ENCODE measurements at places on chromosomes 4 and X.

DNA sequence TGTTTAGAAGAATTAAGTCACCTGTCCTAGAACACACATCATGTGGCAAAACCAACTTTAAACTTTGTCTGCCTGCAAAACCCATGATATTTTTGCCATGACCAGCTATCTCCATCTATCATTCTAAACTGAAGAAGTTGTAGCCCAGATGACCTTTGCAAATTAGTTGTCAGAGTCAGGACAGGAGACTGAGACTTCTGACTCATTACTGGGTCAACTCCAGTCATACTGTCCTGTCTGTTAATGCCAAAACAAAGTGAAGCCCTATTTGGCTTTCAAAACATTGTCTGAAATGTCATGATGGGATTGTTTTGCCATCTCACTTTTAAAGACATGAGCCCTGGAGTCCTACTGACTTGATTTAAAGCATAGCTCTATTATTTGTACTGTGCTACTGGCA, 365.7 kb upstream of the CPEB2 start:
- no peak for DNase-seq

- no peak for DNase-seq
Measured at GRCh38 chr4:15444879-15445547, 17.2 kb downstream of the C1QTNF7 start.

DNA sequence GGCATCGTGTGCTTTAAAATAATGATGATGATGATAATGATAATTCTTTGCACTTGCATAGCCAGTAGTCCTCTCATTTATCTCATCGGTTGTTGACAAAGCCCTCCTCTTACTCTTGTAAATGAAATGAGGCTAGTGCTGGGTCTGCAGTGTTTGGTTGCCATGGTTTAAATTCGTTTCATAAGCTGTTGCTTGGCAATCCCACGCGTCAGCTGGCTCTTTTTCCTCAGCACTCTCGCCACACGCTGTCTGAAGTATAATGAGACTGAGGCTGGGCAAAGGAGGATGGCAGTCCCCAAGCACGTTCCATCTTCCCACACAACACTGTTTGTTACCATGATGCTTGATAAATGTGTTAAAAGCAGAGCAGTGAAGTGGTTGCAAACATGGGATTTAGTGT, 15.5 kb downstream of the PAGE4 start:
- no peak for DNase-seq

GRCh38 chrX:52934704-52935469, 23.4 kb downstream of the FAM156A start:
- DNase-seq = peak; percentile 86

- no peak for DNase-seq
Measured at GRCh38 chr4:181821039-181822004, 421.9 kb upstream of the TENM3 start.

DNA sequence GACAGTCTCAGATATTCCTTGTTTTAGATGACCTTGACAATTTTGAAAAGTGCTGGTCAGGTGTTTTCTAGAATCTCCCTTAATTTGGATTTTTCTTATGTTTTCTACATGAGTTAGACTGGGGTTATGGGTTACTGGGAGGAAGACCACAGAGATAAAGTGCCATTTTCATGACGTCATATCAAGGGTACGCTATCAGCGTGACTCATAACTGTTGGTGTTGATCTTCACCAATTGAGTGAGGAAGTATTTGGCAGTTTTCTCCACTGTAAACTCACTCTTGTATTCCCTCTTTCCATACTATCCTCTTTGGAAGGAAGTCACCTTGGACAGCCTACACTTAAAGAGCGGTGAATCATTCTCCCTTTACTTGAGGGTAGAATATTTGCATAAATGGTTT, 56.9 kb downstream of the MAGEC1 start:
- no peak for DNase-seq

GRCh38 chrX:153922932-153923857, 2.9 kb downstream of the ARHGAP4 start:
- peak; percentile 20 for DNase-seq

DNA sequence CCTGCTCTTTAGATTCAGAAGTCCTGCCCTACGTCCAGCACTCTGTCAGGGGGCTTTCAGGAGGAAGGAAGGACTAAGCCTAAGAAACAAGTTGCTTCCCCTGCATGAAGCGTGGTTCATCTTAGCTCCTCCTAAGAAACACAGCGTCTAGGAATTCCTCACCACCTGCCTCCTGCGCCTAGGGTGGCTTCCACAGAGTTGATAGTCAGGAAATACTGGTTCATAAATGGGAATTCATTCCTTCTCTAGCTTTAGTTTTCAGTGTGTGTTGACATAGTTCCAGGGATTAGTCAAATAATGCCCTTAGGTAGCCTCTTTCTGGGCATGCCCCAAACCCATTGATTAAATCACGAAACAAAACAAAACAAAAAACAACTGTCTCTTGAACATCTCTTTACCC, 1.7 kb upstream of the MXRA5 start:
- no peak for DNase-seq

GRCh38 chrX:21373001-21373400, 1.2 kb upstream of the CNKSR2 start:
- DNase-seq = no peak

- DNase-seq = no peak
Measured at GRCh38 chrX:154408659-154409221, 314 bp downstream of the DNASE1L1 start.

DNA sequence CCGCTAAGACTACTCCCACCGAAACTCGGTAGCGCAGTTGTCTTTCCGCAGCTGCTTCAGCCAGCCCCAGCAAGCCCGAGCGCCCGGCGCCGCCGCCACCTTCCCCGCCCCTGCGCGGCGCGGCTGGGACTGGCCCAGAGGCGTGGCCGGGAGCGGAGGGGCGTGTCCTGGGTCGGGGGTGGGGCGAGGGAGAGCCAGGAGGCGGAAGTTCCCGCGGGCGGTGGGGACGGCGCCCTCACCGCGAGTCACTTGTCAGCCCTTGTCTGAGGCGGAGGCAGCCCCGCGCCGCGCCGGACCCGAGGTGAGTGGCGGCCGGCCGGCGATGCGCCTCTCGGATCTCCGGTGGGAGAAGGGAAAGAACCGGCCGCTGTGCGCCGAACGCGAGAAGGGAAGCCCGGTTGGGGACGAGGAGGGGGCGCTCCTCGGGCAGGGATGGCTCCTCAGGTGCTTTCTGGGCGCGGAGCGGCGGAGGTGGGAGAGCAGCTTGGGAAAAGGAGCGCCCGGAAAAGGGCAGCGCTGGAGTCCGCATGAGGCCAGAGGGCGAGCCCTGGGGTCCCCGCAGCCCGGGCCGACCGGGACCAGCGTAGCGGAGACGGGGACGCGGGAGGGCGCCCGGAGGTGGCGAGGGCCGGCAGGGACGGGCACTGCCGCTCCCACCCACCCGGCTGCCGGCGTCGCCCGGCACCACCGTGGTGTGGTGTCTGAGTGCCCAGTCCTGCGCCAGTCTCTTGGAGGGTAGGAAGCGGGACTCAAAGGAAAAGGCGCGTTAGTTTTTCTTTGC, at the start of gene PDLIM5:
Gene PDLIM5 (plus strand): TSS at position 248 of the 781 bp plus-strand sequence. CDS start 3,347 bp downstream, outside the sequence.
- DNase-seq = peak; percentile 43

- DNase-seq = no peak
Measured at GRCh38 chr4:105191621-105192210, 45.0 kb downstream of the TET2 start.

DNA sequence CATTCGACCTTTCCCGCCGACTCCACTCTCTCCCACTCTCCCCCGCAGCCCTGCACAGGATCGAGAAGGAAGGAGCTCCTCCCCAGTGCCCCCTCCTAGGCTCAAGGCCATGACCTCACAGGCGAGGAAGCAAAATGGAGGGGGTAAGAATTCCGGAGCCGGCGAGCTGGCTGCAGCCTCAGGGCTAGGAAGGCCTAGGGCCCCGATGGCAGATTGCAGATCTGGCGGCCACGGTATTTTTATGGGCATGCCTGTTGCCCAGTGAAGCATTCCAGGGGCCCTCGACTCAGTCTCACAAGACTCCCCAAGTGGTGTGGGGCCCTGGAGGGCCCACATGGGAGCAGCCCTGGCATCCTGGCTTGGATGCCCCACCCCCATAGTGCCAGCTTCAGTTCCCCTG, 942 bp upstream of the L1CAM start:
- no peak for DNase-seq

DNA sequence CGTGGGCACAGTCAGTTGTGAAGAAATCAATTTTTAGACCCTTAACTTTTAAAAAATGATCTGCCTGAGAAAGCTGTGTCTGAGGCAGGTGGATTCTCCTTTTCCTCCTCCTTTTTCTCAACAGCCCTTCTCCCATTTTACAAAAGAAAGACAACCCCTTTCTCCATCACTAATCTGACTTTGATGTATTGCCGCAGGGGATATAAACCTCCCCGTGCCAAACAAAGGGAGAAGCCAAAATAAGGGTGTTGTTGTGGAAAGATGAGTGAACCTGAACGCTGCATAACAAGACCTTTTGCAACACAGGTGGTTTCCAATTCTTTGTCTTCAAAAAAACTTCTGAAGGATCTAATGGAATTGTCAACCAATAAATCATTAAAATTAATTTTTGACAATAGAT, 8.4 kb upstream of the FHL1 start:
- DNase-seq = no peak

DNA sequence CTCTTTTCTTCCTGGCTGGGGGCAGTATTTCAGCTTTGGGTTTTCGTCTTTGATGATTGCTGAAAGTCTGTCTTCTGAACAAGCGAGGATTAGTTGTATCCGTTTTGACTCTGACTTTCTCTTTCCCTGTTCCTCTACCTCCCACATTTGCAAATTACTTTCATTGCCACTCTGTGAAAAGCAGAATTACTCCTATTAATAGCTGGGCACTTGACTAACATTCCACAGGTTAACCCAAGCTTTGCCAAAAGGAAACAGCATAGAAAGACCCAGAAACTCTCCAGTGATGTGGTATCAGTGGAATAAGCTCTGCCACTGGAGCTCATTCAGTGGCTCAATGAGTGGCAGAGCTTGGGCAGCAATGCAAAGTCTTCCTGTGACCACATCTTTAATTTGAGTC, 238.9 kb downstream of the PALLD start:
- no peak for DNase-seq

GRCh38 chr4:156771171-156771837, 200.3 kb downstream of the PDGFC start:
- no peak for DNase-seq

GRCh38 chr4:86778175-86778574, 71.0 kb downstream of the SLC10A6 start:
- no peak for DNase-seq

- no peak for DNase-seq
Measured at GRCh38 chrX:135489542-135489941, 30.9 kb upstream of the INTS6L start.

GRCh38 chr4:62399242-62399641, 1199.1 kb downstream of the ADGRL3 start:
- no peak for DNase-seq

GRCh38 chr4:147833254-147833653, 101.4 kb downstream of the ARHGAP10 start:
- DNase-seq = no peak

GRCh38 chr4:8251110-8251883, 18.3 kb upstream of the HTRA3 start:
- no peak for DNase-seq

DNA sequence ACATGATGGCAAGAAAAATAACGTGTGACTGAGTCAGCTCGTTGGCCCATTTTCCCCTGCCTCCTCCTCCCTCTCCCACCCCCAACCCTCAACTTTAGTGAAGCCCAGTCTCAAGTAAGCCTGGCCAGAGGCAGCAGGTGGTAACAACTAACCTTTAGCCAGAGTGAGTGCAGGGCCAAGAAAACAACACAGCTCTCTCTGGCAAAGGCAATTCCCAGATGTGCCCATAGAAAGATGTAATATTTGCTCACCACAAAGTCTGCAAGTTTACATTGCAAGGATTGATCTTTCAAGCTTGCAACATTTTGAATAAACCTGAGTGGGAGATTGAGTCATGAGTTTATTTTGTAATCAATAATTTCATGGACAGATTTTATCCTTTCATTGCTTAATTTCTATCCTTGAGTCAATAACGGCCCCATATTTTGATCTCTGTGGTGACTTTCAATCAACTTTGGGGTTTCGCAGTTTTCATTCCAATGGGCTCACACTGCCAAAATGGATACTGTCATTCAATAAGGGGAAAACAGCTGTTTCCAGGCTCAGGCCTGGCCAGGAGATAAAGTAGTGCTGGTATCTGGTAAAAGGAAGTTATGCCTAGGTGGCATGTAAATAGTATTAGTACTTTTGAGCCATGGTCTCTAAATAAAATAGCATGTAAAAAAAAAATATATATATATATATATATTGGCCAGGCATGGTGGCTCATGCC, 130.7 kb upstream of the TMEM164 start:
- peak; percentile 90 for DNase-seq

DNA sequence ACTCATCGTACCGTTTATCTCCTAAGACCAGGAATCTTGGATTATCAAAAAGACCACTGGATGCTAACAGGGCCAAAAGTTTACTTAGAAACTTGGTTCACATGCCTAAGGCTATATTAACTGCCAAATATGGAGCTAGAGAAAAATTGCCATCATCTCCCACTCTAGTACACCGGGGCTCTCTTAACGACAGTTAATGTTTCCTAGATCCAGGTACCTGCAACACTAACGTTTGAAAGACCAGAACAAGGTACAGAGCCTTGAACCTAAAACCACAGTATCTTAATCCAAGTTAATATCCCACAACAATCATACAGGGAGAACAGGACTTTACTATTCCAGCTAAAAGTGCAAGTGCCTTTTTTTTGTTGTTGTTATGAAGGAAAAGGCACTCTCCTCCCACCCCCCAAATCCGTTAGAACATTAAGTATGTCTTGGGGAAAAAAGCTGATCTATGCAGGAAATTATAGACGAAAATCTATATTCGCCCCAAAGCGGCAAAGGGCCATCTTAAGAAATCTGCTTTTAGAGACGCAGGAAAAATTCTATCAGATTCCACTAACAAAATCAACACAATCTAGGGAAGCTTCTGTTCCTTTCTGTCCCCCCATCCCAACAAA, 1.3 kb downstream of the G3BP2 start:
- DNase-seq = no peak

- no peak for DNase-seq
Measured at GRCh38 chr4:15990570-15991285, 27.8 kb upstream of the FGFBP2 start.

DNA sequence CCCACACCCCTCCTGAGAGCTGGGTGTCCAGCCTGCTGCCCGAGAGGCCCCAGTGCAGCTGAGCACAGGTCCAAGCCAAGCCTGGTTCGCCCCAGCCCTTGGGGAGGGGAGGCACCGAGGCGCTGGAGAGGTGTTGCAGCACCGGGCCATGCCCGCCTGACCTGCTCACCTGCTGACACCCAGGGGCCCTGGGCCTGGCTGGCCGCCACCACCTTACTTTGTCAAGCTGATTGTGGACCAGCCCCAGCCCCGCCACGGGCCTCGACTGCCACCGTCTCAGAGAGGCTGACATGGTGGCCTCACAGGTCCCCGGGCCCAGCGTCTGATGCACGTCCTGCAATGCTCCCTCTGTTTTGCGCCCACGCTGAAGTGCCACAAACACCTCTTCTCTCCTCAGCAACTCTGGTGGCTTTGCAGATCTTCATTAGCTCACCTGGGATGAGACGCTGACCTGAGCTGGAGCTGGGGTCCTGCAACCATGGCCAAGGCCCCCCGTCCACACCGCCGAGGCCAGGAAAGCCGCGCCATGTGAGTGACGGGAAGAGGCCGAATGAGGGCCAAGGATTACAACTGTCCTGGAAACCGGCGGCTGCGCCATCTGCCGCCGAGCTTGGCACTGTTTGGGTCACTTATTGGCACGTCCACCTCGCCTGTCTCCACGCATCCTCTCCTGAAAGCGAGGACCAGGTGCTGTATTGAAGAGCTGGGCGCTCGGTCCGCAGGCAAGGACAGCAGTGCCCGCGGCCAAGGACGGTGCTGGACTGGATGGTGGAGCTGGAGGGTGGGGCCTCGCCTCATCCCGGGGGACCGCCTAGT, 7.6 kb downstream of the CPLX1 start:
- no peak for DNase-seq
